ENCODE measurements at places on chromosomes 5 and 9. TPM values are rescaled to one million over a fixed set of nuclear protein-coding genes. Genes with fewer than 3 reads are reported as not detected.

The PHYKPL gene
- 112 TPM for total RNA-seq

The CATSPER3 gene
- 0.55 TPM for total RNA-seq

The SPINK13 gene
- total RNA-seq: not detected

The NUTM2F gene
- total RNA-seq: not detected

The MLANA gene
- not detected for total RNA-seq

The DRD1 gene
- total RNA-seq: not detected

The C9 gene
- total RNA-seq: not detected
